SW 1271 (cell line): ENCODE measurements at places on chromosomes 1 and 21.

- DNase-seq, result no peak
These were observed 35.8 kb downstream of the PLEKHO1 start for GRCh38 chr1:150185481-150185880.

DNA sequence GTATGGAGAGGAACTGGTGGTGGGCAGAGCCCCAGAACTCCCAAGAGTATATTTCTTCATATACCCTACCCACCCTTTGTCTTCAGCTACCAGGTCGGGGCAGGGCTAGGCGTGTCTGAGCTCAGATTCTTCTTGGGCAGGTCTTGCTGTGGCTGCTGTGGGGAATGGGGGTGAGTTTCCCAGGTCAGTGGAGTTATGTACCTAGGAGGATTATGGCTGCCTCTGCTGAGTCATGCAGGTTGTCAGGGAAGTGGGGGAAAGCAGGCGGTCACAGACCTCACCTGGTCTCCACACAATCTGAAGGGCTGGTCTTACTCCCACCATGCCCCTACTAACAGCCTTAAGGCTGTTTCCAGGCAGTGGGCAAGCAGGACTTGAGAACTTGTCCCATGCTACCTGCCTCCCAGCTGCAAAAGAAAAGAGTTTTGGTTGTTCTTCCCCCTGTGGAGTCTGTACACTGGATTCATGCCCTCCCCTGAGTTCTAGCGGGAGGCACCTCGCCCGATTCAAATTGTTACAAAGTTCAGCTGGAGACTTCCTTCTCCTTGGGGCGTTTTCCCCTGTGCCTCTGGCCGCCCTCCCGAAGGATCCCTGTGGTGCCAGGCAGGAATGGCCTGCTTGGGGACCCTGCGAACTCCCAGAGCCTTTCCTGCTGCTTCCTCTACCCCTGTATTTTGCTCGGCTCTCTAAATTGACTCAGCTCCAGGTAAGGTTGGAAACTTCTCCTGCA is 58.6 kb downstream of the NPHS2 start:
- DNase-seq, result no peak

DNA sequence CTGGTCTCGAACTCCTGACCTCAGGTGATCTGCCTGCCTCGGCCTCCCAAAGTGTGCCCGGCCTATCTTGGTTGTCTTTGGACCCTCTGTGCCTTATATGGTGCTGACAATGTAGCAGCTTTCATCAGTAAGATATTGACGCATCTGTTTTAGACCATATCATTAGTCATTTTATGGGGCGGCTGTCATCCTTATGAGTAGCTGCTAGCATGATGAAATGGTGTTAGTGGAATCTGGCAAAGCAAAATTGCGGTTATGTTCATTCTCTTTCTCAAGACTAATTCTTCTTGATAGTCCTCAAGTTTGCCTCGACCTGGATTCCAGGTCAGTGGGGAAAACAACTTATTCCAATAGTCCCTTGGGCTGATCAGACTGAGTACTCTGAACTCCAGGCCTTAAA is 199.9 kb downstream of the PRDM2 start:
- no peak for DNase-seq

- DNase-seq, result no peak
These were observed 10.7 kb downstream of the NEGR1 start for GRCh38 chr1:72271555-72272085.

GRCh38 chr1:27630859-27631491 is 4.0 kb downstream of the FGR start:
- no peak for DNase-seq

DNA sequence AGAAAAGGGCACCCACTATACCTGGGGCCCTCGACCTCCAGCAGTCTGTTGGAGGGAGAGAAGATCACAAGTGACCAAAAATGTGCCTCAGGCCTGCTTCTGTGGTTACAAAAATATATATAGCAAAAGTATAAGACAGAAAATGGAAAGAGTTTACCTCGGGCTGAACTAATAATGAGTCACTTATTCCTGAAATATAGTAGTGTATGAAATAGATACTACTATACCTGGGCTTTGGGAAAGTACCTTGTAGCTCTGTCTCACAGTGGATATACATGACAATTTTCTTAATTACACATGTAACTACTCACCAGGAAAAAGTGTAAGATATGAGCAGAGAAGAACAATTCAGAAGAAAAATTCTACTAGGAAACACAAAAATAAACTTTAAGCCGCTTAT is 7.3 kb upstream of the APCS start:
- no peak for DNase-seq

DNA sequence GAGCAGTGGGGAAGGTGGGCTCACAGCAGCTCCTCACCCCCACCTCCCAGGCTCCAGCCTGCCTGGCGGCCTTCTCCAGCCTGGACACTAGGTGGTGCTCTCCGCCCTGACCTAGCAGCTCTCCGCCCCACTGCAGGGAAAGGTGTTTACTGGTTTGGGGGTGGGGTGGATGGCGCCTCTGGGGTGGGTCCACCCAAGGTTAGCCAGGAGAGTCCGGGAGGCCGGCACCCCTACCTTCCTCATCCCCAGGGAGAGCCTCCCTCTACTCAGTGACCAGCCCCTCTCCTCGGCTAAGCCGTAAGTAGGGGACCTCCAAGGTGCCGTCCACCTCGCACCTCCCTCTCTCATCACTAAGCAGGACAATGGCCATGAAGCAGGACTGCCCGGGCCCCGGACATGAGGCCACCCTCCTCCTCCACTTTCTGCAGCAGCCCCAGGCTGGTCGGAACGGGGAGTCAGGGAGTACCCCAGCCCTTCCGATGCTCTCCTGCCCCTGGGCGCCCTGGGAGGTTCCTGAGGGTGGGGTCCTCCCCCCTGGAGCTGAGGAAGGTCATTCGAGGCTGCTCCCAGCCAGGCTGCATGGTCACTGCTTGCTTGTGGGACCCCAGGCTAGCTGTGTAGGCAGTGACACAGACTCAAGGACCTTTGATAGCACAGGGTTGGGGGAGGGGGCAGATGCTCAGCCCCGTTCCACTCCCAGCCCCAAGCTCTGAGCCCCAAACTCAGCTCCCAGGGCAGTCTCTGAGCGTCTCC is 101.4 kb upstream of the VAMP3 start:
- peak; percentile 34 for DNase-seq

GRCh38 chr1:93652323-93652949 is 29.2 kb downstream of the BCAR3 start:
- no peak for DNase-seq

DNA sequence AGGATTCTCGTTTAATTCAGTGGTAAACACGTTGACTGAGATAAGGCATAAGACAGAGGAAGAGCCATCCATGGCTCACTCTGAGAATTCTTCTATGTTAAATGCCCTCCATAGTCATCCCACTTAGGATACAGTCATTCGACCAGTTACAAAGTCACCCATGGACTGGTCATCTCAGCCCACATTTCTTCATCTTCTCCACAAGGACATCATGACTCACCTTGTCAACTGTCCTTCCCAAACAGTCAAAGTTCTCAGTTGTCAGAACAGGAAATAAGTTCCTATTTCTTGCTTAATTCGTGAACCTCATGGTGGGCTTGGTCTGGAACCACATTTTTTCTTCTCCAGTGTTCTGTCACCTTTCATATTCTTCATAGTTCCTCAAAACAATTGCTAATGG is 133.2 kb downstream of the TGFB2 start:
- no peak for DNase-seq

DNA sequence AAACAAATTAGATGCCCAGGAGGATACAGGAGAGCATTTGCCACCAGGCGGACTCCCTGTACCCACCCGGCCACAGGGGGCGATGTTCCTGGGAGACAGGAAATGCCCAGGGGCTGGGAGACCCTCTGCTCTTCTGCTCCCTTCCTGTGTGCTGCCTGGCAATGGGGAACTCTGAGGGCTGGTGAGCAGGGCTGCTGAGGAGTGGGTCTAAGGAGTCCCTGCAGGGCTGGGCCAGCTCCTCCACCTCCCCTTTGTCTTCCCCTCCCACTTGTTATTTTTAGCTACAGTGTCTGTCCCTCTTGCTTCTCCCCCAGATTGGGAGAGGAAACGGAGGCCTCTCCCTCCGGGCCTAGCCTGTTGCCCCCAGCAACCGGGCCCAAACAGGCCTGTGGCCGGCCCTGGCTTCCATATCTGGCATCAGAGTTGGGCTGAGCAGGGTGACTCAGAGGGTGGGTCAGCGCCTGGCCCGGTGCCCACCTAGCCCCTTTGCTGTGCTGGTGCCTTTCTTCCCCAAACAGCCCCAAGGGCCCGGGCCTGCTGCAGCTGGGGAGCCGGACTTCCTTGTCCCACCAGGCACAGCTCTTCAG is 11.6 kb downstream of the LMNA start:
- peak; percentile 87 for DNase-seq

DNA sequence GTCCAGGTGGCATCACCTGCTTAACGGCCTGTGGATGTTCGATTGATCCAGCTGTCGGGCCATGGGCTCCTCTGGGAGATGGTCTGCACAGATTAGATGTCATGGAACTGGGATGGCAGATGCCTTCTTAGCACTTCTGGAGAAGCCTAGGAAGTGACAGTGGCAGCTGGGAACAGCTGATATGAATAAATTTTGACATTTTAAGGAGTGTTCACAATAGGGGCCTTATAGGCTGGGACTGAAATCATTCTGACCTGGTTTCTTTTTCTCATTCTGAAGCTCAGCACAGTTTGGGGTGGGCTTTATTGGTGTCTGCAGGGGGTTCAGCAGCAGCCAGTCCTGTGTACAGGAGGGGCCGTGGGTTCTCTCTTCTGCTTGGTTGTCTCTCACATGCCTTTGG is 175.3 kb downstream of the CACNA1E start:
- no peak for DNase-seq

DNA sequence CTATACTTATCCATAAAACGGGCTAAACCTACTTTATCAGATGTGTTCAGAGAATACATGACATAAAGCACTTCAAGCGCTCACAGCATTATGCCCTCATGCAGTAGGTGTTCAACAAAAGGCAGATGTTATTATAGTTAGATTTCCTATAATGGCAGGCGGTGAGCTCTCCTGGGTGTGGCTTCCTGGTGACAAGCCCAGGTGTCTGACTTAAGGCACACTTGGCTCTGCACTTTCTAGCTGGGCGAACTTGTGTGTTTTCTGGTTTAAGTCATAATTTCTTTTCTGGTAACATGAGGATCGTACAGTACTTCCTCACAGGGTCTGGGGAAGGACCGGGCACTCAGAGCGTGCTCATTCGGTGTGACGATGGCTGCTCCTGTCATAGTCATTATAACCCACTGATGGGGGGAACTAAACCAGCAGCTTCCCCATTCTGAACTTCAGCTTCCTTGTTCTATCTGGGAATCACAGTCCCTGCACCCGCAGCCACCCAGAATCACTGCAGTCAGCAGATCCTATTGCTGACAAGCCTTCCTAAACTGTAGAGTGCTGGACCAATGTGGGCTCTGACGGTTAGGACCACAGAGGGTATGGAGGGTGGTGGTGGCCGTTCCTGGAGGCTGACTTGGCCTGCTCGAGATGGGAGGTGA is 52.8 kb downstream of the IGSF21 start:
- no peak for DNase-seq

- no peak for DNase-seq
These were observed 1125.7 kb downstream of the BRINP3 start for GRCh38 chr1:189351960-189352359.

DNA sequence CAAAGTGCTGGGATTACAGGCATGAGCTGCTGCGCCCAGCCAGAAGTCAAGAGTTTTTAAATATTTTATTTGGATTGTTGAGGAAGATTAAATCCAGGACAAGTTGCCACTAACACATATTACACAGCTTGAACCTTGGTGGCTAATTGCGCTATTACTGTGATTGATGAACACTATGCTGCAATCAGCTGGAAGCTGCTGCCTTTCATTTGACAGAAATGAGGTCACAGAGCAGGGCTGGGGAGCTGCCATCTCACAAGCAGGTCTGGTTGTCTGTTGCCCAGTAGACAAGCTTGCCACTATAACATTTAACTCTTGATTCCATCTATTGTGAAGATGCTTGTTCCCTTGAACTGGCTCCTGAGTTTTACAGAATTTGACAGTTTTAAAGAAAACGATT is 37.4 kb upstream of the NRDC start:
- DNase-seq, result no peak
